ENCODE measurements at places on chromosomes 13 and 19. TPM values are rescaled to one million over a fixed set of nuclear protein-coding genes. Genes with fewer than 3 reads are reported as not detected.

The LRRC4B gene
- total RNA-seq, result not detected

The CGB7 gene
- not detected for total RNA-seq

The TNFSF9 gene
- total RNA-seq, result 3.7 TPM

The PRR36 gene
- total RNA-seq, result 0.40 TPM

The OR4F17 gene
- total RNA-seq, result not detected
